HFFc6 (cell line): ENCODE measurements at places on chromosomes 1 and 21.

- no peak for DNase-seq
Measured at GRCh38 chr1:25445993-25446538, 15.4 kb downstream of the MACO1 start.

DNA sequence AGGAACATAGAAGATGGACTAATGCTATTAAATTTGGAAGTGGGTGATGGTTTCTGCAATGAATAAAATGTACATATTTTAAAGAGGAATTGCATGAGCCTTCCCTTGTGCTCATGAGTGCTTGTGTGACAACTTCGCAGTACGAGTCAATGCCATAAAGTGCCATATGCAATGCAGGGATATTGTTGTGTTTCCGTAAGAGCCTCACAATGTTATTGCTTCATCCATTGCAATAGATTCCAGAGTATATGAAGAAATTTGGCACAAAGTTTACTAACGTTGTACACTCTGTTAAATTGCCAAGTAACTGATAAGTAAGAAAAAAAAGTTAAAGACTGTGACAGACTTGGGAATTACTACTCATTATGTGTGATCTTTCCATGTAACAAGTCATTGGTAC, 22.3 kb downstream of the BTG3 start:
- no peak for DNase-seq

DNA sequence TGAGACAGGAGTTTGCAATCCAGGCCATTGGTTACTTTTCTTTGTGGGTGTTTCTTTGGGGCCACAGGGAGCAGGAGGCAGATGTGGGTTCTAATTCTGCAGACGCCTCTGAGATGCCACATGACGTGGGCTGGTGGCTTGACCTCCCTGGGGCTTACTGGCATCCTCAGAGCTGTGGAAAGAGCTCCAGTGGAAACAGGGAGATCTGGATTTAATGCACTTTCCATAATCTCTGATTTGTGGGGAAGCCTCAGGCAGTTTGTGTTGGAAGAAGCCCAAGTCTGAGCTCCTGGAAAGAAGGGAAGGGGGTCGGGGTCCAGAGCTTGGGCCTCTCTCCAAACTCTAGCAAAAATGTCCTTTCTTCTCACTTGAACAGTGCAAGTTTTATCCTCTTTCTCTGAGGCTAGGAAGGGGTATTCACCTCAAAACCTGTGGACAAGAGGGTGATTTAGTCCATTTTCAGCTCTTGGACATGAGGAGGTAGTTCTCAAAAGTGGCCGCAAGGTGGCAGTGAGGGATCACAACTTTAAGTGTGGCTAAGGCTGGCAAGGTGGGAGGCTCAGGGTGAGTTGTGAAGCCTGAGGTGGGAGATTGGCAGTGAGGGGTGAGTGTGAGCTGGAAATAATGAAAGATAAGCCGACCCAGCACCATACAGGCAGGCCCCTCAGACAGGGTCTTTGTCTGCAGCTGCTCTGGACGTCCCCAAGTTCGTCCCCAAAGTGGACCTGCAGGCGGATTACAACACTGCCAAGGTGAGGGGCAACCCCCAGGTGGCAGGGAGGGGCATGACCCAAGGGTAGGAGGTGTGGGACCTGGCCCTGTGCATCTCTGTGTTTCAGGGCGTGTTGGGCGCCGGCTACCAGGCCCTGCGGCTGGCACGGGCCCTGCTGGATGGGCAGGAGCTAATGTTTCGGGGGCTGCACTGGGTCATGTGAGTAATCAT, 9.2 kb downstream of the IKBKE start:
- DNase-seq: peak; percentile 55

GRCh38 chr1:63914706-63915105, 140.9 kb downstream of the ROR1 start:
- no peak for DNase-seq

- no peak for DNase-seq
Measured at GRCh38 chr1:34050709-34051485, 114.1 kb downstream of the CSMD2 start.

GRCh38 chr1:55362558-55362957, 147.4 kb upstream of the USP24 start:
- DNase-seq: peak; percentile 68
